GM23248 (cell line): ENCODE measurements at places on chromosomes 16 and 17. TPM values are rescaled to one million over a fixed set of nuclear protein-coding genes. Genes with fewer than 3 reads are reported as not detected.
A peak's percentile ranks its signal among the peaks of the same experiment; 100 is the strongest.

GRCh38 chr16:65222536-65222935 lies 100.7 kb upstream of the CDH11 start:
- no peak overlapping the region for H3K27ac ChIP-seq
- no peaks in the 10 kb centered on the region for H3K27me3 ChIP-seq

- H3K4me3 ChIP-seq, result peak overlapping the region; percentile 75
- peak; percentile 80 for DNase-seq
- no peaks in the 10 kb centered on the region for H3K27me3 ChIP-seq
- peaks cover 42% of the 10 kb centered on the region for H3K4me1 ChIP-seq
These were observed 231.9 kb downstream of the SEC14L1 start for GRCh38 chr17:77372444-77373298.

DNA sequence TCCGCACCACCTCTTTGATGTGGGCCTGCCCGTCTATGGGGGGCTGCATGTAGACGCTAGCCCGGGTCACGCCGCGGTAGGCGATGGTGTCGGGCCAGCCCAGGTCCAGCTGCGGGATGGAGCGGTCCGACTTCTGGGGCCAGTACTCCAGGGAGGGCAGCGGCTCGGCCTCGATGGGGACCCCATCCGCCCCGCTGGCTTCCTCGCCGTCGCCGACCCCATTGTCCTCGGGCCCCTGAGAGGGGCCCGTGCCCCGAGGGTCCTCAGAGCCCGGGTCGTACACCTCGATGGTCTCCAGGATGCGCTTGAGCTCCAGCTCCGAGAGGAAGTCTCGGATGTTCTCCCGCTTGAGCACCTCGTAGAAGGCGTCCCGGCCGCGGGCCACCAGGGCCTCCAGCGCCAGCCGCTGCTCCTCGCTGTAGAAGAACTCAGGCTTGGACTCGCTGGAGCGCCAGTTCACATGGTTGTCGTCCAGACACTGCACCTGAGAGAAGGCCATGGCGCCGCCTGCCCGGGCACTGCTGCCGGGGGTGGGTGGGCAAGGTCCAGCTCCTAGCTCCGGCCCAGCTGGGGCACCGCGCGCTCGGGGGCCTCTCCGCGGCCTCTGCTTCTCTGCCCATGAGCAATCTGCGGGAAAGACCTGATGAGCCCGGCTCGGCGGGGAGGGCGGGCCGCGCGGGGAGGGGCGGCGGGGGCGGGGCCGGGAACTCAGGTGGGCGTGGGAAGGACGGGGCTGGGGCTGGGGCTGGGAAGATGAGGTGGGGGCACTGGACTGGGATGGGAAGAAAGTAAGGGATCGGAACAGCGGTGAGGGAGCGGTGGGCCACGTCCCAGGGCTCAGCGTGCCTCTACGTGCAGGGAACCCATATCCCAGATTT lies 782 bp downstream of the FAM83G start:
- peak overlapping the region; percentile 79 for H3K4me3 ChIP-seq
- DNase-seq, result peak; percentile 82
- H3K27me3 ChIP-seq, result no peaks in the 10 kb centered on the region
- H3K4me1 ChIP-seq, result peaks cover 24% of the 10 kb centered on the region

- no peak for DNase-seq
- no peaks in the 10 kb centered on the region for H3K4me1 ChIP-seq
- H3K4me3 ChIP-seq, result no peak overlapping the region
- H3K36me3 ChIP-seq, result no peaks in the 10 kb centered on the region
- no peaks in the 10 kb centered on the region for H3K27me3 ChIP-seq
These were observed 22.1 kb upstream of the IL21R start for GRCh38 chr16:27379919-27380318.

DNA sequence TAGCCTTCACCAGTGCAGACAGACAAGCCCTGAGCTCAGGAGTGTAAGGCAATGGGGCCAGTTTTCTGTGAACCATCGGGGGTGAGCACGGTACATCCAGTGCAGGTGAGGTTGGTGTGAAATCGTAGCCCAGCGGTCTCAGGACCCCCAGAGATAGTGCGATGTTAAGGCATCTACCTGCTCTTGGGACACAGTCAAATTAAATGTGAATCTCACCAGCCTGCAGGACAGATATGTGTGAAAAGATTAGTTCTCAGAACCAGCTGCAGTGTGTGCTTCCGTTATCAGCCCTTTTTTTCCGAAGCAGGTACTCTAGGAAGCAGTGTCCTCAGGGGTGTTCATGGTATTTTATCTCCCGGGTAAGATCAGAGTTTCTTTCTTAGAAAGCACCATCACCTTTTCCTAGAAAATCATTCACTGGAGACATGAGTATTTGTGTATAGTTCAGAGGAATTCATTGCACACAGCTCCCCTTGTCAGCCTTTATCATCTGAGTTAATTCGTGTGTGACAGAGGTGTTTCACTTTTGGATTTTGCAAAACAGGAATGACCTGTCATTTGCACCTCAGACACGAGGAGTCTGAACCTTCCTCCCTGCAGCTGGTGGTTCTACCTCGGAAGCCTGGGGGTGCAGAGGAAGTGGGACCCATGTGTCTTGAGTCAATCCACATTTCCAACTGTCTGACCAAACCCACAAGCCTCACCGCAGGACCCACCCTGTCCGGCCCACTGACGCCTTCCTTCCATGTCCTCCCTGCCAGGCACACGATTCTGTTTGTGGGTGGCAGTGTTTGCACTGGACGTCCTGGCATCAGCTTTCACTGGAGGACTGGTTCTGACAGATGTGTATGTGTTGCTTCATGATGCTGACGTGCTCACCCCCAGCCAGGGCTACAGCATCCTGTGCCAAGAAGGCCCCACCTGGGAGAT lies 107.8 kb downstream of the CLEC16A start:
- no peak overlapping the region for H3K4me3 ChIP-seq
- no peak for DNase-seq
- H3K27ac ChIP-seq, result no peak overlapping the region
- no peaks in the 10 kb centered on the region for H3K36me3 ChIP-seq
- H3K27me3 ChIP-seq, result no peaks in the 10 kb centered on the region

DNA sequence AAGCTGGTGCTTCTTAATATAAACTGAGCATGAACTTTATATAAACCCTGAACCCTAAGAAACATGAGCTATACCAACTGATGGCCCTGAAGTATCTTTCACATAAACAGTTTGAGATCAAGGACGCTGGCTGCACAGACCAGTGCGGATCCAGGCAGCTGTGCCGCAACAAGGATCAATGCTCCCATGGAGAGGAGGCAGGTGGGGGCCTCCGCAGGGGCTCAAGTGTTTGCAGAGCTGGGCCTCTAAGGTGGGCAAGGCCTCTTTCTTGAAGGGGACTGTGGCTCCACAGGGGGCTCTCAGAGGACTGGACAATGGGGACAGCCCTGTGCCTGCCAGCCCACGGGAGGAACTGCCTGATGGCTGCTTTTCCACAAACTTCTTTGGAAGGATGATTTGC lies 46.0 kb downstream of the NDEL1 start:
- H3K4me1 ChIP-seq, result peaks cover 24% of the 10 kb centered on the region
- no peaks in the 10 kb centered on the region for H3K27me3 ChIP-seq
- DNase-seq, result no peak
- H3K4me3 ChIP-seq, result no peak overlapping the region

DNA sequence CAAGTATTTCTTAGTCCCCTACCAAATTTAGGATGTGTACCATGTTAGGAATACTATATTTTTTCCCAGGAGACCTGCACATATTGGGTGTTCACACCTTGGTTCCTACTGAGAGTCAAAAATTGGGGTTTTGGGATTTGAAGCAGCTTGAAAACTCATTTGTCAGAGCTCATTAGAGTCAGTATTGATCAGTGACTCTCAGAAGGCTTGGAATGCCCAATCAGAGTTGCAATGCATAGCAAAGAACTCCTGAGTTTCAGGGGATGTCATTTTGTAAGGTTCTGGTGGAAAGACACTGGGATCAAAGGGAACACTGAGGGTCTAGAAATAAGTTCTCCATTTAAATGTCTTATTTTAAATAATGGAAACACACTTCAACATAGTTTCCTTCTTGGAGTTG lies 5.1 kb downstream of the HLF start:
- H3K27me3 ChIP-seq, result peaks cover 46% of the 10 kb centered on the region
- H3K4me1 ChIP-seq, result peaks cover 7% of the 10 kb centered on the region

RASD1 gene
- 1.2 and 1.5 TPM in 2 replicates for polyA plus RNA-seq

DNA sequence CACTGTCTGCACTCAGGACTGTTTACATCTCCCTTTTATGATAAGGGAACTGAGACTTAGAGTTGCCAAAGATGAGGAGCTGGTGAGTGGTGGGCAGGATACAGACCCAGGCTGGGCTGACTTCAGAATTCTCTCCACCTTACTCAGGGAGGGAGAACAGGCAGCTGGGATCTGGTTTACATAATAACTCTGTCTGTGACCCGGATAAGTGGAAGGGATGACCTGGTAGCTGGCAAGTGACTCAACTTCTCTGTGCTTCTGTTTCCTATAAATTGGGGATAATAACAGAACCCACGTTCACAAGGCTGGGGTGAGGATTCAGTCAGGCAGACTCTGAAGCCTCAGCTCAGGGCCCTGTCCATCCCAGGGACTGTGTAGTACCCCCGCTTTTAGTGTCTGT lies 2.6 kb downstream of the SNX20 start:
- H3K4me3 ChIP-seq, result no peak overlapping the region
- DNase-seq, result no peak
- H3K36me3 ChIP-seq, result no peaks in the 10 kb centered on the region
- no peaks in the 10 kb centered on the region for H3K27me3 ChIP-seq
- no peaks in the 10 kb centered on the region for H3K4me1 ChIP-seq
- no peak overlapping the region for H3K27ac ChIP-seq

DNA sequence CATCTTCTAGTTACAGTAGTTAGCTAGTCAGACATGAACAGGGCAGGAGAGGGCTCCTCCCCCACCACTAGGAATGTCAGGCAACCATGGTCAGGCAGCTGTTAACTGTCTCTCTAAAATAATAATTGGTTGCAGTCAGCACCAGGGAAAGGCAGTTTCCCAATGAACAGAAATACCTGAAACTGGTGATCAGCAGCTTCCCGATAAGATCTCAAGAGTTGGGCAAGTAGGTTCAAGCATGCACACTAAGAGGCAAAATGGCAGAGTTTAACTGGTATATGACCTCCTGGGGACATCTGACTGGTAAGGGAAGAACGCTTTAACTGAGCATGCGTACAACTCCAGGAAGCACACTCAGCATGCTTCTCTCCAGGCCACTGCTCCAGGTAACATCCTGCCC lies 12.6 kb upstream of the XYLT1 start:
- H3K36me3 ChIP-seq, result no peaks in the 10 kb centered on the region
- no peak overlapping the region for H3K27ac ChIP-seq

DNA sequence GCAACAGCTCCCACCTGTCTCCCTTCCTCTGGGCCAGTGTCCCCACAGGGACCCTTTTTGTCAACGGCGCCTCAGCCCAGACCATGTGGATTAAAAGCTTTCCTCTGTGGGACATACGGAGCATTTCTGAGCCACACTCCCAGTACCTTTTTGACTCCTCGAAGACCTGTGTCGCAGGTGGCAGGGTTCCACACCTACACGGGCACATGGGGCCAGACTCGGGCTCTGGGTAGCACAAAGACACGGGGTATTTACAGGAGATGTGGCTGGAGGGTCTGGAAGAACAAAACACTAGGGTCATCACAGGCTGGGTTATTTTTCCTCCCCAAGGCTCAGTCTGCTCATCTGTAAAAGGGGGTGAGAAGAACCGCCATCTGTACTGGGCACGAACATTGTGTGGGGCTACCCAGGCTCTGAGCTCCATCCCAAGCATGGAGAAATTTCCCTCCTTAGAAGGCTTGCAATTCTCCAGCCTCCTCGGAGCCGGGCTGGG lies 32.5 kb upstream of the SNN start:
- no peaks in the 10 kb centered on the region for H3K36me3 ChIP-seq
- DNase-seq, result no peak
- H3K4me3 ChIP-seq, result no peak overlapping the region
- H3K4me1 ChIP-seq, result peaks cover 32% of the 10 kb centered on the region
- no peak overlapping the region for H3K27ac ChIP-seq
- H3K27me3 ChIP-seq, result no peaks in the 10 kb centered on the region

DNA sequence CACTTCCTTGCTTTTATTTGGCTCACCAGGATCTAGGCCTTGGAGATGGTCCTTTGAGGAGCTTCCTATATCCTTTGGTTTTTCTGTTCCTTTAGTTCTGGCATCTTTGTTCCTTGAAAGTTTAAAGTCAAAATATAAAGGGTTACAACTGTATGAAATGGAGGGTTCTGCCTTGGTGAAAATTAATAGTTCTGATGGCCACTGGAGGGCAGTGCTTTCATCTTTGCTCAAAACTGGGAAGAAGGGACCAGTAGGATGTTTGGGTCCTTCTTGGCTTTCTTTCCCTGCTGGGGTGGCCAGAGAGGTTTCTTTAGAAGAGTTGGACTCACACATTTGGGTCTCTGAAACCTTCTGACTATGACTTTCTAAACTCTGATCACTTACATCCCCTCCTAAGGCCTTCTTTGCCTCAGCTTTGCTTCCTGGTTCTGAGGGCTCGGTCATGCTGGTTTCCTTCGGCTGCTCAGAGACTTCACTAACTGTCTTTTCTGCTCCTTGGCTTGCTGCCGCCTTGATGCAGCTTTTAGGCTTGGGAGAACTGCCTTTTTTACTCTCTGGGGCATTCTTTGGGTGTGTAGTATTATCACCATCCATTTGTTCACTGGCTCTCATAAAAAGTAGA lies 10.9 kb upstream of the ITGA2B start:
- H3K27ac ChIP-seq, result no peak overlapping the region
- no peaks in the 10 kb centered on the region for H3K27me3 ChIP-seq
- DNase-seq, result peak; percentile 49
- H3K4me3 ChIP-seq, result no peak overlapping the region
- H3K4me1 ChIP-seq, result no peaks in the 10 kb centered on the region
